ENCODE measurements at places on chromosomes 6 and 20.

- H3K27ac ChIP-seq, result no peak overlapping the region
- H3K36me3 ChIP-seq, result no peaks in the 10 kb centered on the region
- H3K4me1 ChIP-seq, result no peaks in the 10 kb centered on the region
- DNase-seq, result no peak
These were observed 736.9 kb upstream of the MARCKS start for GRCh38 chr6:113120224-113120581.

DNA sequence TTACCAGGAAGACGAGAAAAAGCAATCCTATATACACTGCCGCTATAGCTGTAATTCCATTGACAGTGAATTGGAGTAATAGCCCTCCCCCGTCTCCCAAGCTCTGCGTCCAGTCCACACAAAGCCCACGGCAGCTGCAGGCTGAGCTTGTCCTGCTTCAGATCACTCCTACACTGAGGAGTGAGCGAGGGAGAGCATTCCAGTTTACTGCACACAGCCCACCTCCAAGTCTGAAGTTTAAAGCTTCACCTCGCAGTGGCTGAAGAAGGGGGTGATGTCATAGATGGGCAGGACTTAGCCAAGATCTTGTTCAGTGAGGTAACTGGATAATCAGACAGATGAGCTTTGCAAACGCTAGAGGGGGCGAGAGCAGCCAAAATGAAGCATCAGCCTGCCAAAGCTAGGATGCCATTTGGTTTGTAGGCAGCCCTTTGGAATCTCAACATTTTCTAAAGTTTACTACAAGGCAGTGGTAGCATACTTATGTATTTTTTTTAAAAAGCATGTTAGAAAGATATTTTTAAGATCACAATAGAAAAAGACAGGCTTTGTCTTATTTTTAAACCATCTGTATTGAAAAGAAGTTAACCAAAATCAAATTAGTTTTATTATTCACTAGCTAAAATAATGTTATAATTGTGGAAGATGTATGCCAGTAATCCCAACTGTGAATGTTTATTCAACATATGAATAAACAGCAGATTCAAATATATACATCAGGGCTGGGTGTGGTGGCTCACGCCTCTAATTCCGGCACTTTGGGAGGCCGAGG, at the start of gene FLRT3:
Gene FLRT3, minus strand, starts transcription at position 213 of the 772 bp plus-strand sequence. CDS start 10,106 bp downstream, outside the sequence.
- peaks cover 37% of the 10 kb centered on the region for H3K4me1 ChIP-seq
- peak within 1 kb of the TSS; percentile 99 for H3K27ac ChIP-seq
- peak within 1 kb of the TSS; percentile 97 for H3K4me3 ChIP-seq
- H3K36me3 ChIP-seq, result no peaks in the 10 kb centered on the region

DNA sequence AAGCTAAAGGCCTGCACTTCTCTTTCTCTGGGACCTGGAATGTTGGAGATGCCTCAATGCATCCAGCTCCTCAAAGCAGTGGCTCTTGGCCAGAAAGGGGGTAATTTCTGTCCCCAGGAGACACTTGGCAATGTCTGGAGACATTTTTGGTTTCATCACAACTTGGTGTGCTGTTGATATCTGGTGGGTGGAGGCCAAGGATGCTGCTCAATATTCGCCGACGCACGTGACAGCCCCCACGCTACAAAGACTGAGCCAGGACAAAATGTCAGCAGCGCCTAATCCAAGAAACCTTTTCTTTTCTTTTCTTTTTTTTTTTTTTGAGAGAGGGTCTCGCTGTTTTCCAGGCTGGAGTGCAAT, 79.8 kb downstream of the SULF2 start:
- peaks cover 19% of the 10 kb centered on the region for H3K36me3 ChIP-seq
- H3K27ac ChIP-seq, result no peak overlapping the region
- DNase-seq, result no peak
- no peaks in the 10 kb centered on the region for H3K27me3 ChIP-seq

GRCh38 chr6:37242429-37243052, 15.0 kb upstream of the TBC1D22B start:
- H3K4me1 ChIP-seq, result no peaks in the 10 kb centered on the region
- no peak for DNase-seq
- no peaks in the 10 kb centered on the region for H3K36me3 ChIP-seq
- H3K4me3 ChIP-seq, result no peak overlapping the region
- H3K27ac ChIP-seq, result no peak overlapping the region
- no peaks in the 10 kb centered on the region for H3K27me3 ChIP-seq

DNA sequence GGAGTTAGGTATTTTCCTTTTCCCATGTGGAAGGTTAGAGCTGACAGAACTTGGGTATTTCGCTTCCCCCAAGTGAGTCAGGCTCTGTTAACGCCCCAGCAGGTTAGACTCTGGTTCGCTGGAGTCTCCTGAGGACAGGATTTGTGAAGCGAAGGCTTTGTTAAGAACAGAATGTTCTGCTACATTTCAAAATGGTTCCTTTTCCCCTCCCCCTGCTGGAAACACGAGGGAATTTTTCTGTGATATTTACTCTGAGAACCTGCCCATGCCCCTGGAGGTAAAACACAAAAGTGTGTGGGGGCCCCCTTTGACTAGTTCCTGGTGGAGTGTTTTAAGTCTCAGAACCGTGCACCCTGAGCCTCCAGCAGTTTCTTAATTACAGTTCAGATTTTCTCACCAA, 731.4 kb upstream of the CITED2 start:
- H3K36me3 ChIP-seq, result no peaks in the 10 kb centered on the region
- H3K27ac ChIP-seq, result peak overlapping the region; percentile 86
- H3K27me3 ChIP-seq, result no peaks in the 10 kb centered on the region
- no peak overlapping the region for H3K4me3 ChIP-seq

GRCh38 chr6:51702851-51703250, 384.6 kb downstream of the PKHD1 start:
- H3K27ac ChIP-seq, result no peak overlapping the region
- no peak for DNase-seq
- no peaks in the 10 kb centered on the region for H3K36me3 ChIP-seq

- no peak overlapping the region for H3K27ac ChIP-seq
- no peaks in the 10 kb centered on the region for H3K27me3 ChIP-seq
- no peak for DNase-seq
- H3K4me1 ChIP-seq, result peaks cover 2% of the 10 kb centered on the region
- H3K4me3 ChIP-seq, result no peak overlapping the region
These were observed 917.7 kb downstream of the PHF3 start for GRCh38 chr6:64553249-64553786.

GRCh38 chr20:59042151-59042795, at the start of gene PRELID3B:
TSS of gene PRELID3B (minus strand) at chr20:59042786. CDS start at chr20:59042730, 56 bp downstream.
- H3K4me3 ChIP-seq, result peak within 1 kb of the TSS; percentile 91
- H3K27me3 ChIP-seq, result peaks cover 4% of the 10 kb centered on the region

DNA sequence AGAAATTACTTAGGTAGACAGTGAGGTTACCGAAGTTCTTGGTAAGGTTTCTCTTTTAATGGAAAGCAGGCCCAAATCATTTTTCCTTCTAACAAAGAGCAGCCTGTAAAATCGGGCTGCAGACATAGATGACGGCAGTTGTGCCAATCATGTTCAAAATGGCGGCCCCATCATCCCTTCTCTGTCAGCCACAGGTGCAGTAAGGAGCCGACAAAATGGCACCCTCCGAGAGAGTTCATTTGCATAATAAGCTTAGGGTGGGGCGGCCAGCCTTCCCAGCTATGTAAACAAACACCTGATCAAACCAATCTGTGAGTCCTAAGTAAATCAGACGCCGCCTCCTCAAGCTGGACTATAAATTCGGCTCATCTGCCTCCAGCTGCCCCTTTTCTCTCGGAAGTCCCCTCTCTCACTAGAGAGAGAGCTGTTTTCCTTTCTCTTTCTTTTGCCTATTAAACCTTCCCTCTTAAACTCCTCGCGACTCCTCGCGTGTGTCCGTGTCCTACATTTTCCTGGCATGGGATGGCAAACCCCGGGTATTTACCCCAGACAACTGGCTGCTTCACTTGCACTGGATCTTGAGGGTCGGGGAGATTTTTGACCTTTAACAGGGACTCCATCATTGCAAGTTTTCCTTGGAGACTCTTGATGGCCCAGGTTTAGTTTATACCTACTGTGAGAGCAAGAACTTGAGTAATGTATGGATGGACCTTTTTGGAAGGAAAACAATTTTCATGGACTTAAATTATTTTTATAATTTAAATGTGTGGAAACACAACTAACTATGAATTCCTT, 8.9 kb upstream of the DDR1 start:
- peaks cover 5% of the 10 kb centered on the region for H3K27me3 ChIP-seq
- no peak for DNase-seq
- no peak overlapping the region for H3K4me3 ChIP-seq
- H3K4me1 ChIP-seq, result peaks cover 4% of the 10 kb centered on the region
- no peak overlapping the region for H3K27ac ChIP-seq

GRCh38 chr20:2022163-2022562, 28.3 kb upstream of the PDYN start:
- peaks cover 49% of the 10 kb centered on the region for H3K27me3 ChIP-seq
- H3K36me3 ChIP-seq, result no peaks in the 10 kb centered on the region
- H3K27ac ChIP-seq, result no peak overlapping the region
- no peak for DNase-seq

- no peaks in the 10 kb centered on the region for H3K36me3 ChIP-seq
- DNase-seq, result no peak
- H3K4me3 ChIP-seq, result no peak overlapping the region
- H3K27ac ChIP-seq, result no peak overlapping the region
These were observed 26.5 kb downstream of the FAM229B start for GRCh38 chr6:112113918-112114317.

- H3K4me3 ChIP-seq, result no peak overlapping the region
- H3K4me1 ChIP-seq, result peaks cover 7% of the 10 kb centered on the region
- no peak overlapping the region for H3K27ac ChIP-seq
- H3K36me3 ChIP-seq, result no peaks in the 10 kb centered on the region
These were observed 41.7 kb downstream of the SYNE1 start for GRCh38 chr6:152595499-152595898.

GRCh38 chr20:32742322-32743236, 688 bp downstream of the COMMD7 start:
- H3K27ac ChIP-seq, result peak overlapping the region; percentile 94
- H3K4me3 ChIP-seq, result peak overlapping the region; percentile 98
- DNase-seq, result no peak

DNA sequence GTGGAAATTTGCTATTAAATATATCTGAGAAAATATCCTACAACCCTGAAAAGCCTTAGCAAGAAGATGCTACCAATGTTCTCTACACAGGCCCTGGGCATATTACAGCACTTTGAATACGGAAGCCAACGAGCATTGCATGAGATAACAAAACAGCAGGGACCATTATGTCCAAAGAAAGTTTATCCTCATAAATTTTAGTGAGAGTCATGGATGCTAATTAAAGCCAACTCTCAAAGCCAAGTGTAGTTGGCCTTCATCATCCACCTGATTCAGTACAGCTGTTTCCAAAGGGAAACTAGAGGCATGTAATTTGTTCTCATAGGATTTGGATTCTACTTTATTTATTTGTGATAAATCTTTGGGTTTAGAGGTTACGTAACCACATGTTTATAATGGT, 564.8 kb downstream of the RFPL4B start:
- H3K4me3 ChIP-seq, result no peak overlapping the region
- H3K4me1 ChIP-seq, result no peaks in the 10 kb centered on the region
- no peaks in the 10 kb centered on the region for H3K27me3 ChIP-seq

DNA sequence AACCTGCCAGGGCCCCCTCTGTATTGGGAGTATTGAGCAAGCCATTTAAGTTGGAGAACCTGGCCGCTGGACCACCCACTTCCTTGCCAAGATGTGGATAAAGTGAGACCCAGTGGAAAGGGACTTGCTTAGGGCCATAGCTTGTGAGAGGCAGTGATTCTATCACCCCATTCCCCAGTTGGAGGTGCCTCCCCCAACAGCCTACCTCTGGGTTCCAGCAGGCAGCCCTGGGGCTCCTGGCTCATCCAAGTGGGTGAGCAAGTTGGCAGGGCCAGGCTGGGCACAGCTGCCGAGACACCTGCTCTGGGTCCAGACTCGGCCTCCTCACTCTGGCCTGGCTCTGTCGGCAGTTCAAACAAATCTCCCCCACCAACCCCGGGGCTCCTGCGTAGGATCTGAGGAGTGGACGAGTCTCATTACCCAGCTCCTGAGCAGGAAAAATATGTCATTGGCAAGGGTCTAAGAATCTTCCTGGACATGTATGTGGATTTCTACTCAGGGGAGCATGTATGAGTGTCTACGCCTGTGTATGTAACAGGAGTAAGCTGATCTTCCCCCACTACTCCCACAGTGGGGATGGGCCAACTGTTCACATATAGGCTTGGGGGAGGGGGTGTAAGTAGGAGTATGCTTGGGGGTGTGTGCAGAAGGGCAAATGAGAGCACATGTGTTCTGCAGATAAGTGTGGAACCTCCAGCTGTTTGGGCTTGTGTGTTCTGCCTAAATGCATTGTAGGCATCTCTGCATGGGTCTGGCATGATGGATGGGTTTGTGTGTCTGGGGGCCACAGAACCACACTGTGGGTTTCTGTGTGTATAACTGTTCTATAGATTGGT, 1.9 kb downstream of the ID1 start:
- peak overlapping the region; percentile 92 for H3K4me3 ChIP-seq
- H3K36me3 ChIP-seq, result peaks cover 14% of the 10 kb centered on the region
- DNase-seq, result no peak
- H3K4me1 ChIP-seq, result peaks cover 54% of the 10 kb centered on the region

DNA sequence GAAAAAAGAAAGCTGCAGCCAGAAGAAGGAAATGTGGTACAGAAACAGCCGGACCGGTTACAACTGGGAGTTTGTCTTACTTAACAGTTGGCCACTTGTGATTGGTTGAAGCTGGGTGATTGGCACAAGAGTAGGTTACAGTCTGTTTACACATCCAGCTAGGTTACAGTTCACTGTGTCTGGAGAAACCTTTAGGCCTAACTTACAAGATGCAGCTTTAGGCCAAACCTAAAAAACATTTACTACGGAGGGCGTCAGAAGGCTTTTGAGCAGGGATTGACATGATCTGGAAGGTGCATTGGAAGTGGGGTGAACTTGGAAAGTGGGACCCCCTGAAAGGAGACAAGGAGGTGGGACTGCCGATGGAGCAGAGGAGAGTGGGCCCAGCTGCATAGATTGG, 122.3 kb downstream of the BANF2 start:
- H3K27me3 ChIP-seq, result no peaks in the 10 kb centered on the region
- H3K27ac ChIP-seq, result peak overlapping the region; percentile 15

GRCh38 chr6:124960757-124961463, 1.3 kb upstream of the RNF217 start:
- H3K4me3 ChIP-seq, result peak overlapping the region; percentile 92
- H3K27me3 ChIP-seq, result no peaks in the 10 kb centered on the region
- H3K36me3 ChIP-seq, result peaks cover 3% of the 10 kb centered on the region
- peaks cover 20% of the 10 kb centered on the region for H3K4me1 ChIP-seq
- DNase-seq, result no peak

DNA sequence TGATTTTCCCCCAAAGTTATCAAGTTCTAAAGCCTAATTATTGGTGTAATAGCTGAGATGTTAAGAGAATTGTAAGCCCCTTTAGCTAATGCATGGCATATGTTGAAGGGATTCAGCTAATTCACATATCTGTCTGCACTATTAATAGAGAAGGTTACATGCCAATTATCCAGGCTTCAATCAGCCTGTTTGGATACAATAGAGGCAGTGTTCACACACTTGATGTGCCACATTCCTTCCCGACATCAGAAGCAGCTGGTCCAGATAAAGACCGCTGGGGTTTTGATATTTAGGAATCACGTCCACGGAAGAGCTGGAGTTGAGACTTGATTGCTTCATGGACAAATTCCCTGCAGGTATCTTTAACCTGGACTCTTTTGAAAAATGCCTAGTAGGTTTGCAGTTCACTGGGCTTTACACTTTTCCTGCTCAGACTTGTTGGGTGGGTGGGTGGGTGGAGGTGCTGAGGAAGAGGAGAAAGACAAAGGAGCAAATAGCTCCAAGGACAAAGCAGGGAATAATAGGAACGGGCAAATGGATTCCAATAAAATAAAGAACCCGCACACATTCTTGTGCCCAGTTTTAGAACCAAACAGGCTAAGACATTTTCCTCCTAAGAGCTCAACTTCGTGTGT, 142.6 kb upstream of the ZNF217 start:
- peak overlapping the region; percentile 72 for H3K4me3 ChIP-seq
- peak overlapping the region; percentile 99 for H3K27ac ChIP-seq
- H3K27me3 ChIP-seq, result no peaks in the 10 kb centered on the region
- H3K36me3 ChIP-seq, result no peaks in the 10 kb centered on the region
- no peak for DNase-seq

GRCh38 chr6:82843291-82843885, 222.3 kb downstream of the UBE3D start:
- no peak overlapping the region for H3K4me3 ChIP-seq
- no peaks in the 10 kb centered on the region for H3K27me3 ChIP-seq
- H3K27ac ChIP-seq, result no peak overlapping the region
- DNase-seq, result no peak

All from progenitor cell of endocrine pancreas (in vitro differentiated cells).